Stimulated activated CD8-positive, alpha-beta memory T cell treated with anti-CD3 and anti-CD28 coated beads, Interleukin-4, amount 100 ng/mL, for 4 hours (primary cell): ENCODE measurements at places on chromosomes 7 and 10.

GRCh38 chr7:1015196-1016121 is 28.9 kb upstream of the GPR146 start:
- no peak for DNase-seq

GRCh38 chr10:113139699-113140098 is 189.7 kb downstream of the TCF7L2 start:
- no peak for DNase-seq

- DNase-seq = no peak
These were observed 760.0 kb downstream of the PHTF2 start for GRCh38 chr7:78558566-78558965.

GRCh38 chr10:54434782-54435181 is 366.2 kb downstream of the PCDH15 start:
- DNase-seq = no peak

GRCh38 chr7:216360-217300 is 24.3 kb downstream of the FAM20C start:
- no peak for DNase-seq

- no peak for DNase-seq
These were observed 5.4 kb upstream of the CEP41 start for GRCh38 chr7:130446259-130446658.

DNA sequence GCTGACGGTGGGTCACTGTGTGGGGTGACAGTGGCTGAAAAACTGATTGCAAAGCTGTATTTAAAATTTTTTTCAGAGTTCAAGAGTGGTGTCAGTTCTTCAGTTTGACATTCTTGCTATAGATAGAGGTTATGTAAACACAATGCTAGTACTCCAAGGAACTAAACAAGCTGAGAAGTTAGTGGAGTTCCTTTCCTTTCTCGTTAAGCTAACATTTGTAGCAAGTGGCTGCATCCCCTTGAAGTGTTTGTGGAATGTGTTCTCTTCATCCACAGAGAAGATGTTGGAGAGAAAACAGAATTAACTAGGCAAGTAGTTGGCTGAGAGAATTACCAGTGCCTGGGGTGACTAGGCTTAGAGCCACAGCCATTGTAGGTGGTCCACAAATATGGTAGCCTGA is 15.8 kb downstream of the CCNY start:
- no peak for DNase-seq

GRCh38 chr10:74867351-74867750 is 41.0 kb downstream of the KAT6B start:
- DNase-seq = no peak

GRCh38 chr7:42972699-42973500 is 40.7 kb downstream of the MRPL32 start:
- DNase-seq = no peak

- DNase-seq = no peak
These were observed 32.4 kb downstream of the BLNK start for GRCh38 chr10:96238646-96239623.

DNA sequence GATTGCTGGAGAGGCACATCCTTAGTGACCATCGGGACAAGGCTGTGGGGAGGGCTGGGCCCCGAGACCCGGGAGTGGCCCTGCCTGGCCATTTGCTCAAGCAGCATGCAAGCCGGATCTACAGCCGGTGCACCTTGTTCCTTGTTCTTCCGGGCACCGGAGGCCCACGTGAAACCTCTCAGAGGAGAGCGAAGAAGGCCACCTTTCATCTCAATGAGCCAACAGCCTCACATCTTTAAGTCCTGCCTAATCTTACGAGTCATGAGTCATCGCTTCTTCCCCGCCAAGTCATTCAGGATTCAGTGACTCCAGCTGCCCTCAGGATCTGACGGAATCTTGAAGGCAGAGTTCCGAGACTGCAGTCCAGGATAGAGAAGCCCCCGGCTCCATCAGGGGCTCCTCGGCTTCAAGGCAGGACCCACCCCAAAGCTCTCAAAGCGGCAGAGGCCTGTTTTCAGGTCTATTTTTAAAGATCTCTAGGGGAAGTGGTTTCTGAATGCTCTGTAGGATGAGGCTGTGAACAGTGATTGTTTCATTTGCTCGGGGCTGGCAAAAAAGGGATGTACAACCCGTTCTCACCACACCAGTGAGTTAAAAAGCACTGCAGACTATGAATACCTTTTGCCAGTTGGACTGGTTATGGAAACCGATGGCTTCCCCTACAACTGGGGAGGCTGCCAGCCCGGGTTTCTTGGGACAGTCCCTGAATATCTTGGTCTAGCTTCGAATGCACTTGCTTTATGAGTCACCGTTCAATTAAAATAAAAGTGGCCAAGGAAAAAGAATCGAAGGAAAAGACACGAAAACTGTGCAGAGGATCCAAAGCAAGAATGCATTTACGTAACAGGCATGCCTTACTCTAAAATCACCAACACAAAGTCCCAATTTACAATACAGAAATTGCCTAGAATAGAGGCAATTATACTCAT is 57.2 kb upstream of the ECHDC3 start:
- peak; percentile 9 for DNase-seq

- no peak for DNase-seq
These were observed 49.6 kb upstream of the PDGFA start for GRCh38 chr7:569071-569855.

DNA sequence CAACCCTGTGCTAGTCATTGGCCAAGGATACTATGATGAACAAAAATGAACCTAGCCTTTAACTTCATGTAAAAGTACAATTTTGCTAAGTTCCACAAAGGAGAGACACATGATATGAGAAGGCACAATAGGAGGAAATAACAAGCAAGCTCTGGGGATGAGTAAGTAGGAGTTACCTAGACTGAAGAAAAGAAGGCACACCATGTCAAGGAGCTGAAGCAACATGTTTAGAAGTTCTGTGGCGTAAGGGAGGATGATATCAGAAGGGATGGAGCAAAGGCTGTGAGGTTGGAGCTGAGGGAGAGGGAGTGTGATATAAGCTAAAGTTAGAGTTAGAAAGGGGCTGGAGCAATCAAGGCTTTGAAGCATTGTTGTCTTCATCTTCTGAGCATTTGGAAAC is 25.6 kb downstream of the KIFBP start:
- no peak for DNase-seq

DNA sequence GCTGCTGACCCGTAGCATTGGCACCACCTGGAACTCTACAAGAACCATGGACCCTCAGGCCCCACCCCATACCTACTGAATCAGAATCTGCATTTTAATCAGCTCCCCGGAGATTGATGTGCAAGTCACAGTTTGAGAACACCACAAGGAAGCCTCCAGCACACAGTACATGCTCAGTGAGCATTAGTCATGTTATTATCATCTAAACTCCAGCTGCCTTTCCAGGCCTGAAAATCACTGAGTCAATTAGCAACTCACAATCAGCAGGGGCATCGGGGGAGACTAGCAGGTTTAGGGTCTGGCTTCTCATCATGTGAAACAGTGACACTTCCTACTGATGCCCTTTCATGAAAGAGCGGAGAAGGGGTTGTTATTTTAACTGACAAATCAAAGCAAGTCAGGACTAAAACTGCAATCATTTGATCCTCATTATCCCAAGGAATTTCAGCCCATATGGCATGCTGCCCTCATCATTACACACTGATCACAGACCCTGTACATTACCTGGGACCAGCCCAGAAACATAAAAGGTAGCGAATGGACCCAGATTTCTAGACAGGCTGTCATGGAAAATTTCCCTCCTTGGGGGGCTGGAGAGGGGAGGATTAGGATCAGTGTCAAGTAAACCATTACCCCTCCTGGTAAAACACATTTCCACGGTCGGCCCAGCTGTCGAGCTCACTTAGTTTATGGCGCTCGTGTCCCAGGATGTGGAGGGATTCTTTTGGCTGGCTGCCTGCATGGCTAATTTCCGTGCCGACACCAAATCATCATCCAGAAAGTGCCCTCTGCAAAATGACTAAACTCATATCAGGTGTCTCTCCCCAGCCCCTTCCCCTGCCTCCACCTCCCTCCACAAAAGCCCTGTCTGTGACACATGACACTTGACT is 122.8 kb downstream of the PRLHR start:
- DNase-seq = no peak

GRCh38 chr10:75765789-75766096 is 334.3 kb downstream of the LRMDA start:
- DNase-seq = no peak

- DNase-seq = no peak
These were observed 630.6 kb upstream of the PHF14 start for GRCh38 chr7:10343108-10343507.

- no peak for DNase-seq
These were observed 78.9 kb downstream of the ALOX5 start for GRCh38 chr10:45452743-45453452.
